ENCODE measurements at places on chromosomes 16 and 17. TPM values are rescaled to one million over a fixed set of nuclear protein-coding genes. Genes with fewer than 3 reads are reported as not detected.

GRCh38 chr16:19751478-19752385, 33.7 kb downstream of the IQCK start:
- no peak for DNase-seq

GRCh38 chr16:28297784-28298510, 5.6 kb downstream of the SBK1 start:
- DNase-seq: no peak

DNA sequence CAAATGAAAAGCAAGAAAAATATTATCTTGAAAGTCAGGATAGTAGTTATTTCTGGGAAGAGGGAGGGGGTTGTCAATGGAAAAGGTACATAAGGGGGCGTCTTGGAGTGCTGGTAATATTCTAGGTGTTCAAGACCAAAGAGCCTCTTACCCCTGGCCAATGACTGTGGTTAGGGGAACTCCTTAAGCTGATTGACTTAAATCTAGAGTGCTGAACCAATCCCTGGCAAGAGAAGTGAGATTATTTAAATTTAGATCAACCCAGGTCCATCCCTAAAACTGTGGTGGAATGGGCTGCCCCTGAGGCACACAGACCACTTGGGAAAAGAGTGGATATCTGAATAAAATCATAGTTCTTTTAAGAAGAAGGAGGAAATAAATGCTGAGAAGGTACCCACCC, 174.1 kb downstream of the COPRS start:
- DNase-seq: no peak

- DNase-seq: no peak
These were observed 1.2 kb downstream of the MYH11 start for GRCh38 chr16:15855704-15856003.

DNA sequence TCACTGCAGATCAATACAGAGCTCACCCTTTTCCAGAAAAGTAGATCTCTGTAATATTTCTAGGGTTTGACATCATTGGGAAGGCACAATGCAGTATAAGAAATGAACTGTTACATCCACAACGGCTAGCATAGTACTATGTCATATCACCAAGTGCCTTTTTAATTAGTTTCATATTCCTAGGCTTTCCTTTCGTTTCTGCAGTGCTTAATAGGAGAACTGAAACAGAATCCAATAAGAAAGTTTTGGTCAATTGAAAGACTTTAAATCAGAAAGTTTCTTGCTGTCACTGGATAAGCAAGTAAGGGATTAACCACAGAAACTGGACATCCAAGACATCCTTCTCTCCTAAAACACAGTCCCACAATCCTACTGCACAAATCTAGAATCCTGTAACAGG, 3.5 kb upstream of the RNF43 start:
- no peak for DNase-seq

DNA sequence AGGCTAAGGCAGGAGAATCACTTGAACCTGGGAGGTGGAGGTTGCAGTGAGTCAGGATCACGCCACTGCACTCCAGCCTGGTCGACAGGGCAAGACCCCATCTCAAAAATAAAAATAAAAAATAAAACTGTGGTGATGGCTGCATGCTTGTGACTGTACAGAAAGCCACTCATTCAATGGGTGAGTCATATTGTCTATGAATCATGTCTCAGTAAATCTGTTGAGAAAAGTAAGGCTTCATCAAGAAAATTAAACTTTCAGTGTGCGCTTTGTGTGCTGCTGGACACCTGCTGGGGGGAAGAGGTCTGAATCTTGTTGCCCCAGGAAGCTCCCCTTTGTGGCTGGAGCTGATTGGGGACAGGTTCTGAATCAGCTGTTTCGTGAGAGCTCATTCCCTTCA, 11.3 kb downstream of the NUBP1 start:
- peak; percentile 36 for DNase-seq

GRCh38 chr16:13061691-13062090, 160.3 kb downstream of the SHISA9 start:
- no peak for DNase-seq

Gene KRT32
- 0.06 TPM for total RNA-seq

Gene SAMD14
- 1.7 TPM for total RNA-seq

Gene TNFSF13
- not detected for total RNA-seq

Gene HSD11B2
- not detected for total RNA-seq

Gene CACNG1
- total RNA-seq: not detected

Gene TSPOAP1
- under 0.01 TPM for total RNA-seq

Gene ST6GALNAC2
- total RNA-seq: 0.24 TPM

All from Daoy (cell line).